ENCODE measurements at places on chromosomes 2 and 18.

- DNase-seq = no peak
These were observed 64.1 kb upstream of the LCLAT1 start for GRCh38 chr2:30382995-30383394.

DNA sequence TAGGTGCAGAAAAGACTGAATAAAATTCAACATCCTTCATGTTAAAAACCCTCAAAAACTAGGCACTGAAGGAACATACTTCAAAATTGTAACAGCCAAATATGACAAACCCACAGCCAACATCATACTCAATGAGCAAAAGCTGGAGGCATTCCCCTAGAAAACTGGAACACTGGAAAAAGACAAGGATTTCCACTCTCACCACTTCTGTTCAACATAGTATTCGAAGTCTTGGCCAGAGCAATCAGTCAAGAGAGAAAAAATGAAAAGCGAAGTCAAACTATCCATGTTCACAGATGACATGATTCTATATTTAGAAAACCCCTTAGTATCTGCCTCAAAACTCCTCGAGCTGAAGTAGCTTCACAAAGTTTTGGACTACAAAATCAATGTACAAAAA is 282.3 kb downstream of the PID1 start:
- no peak for DNase-seq

- no peak for DNase-seq
These were observed 1.6 kb upstream of the MAP2 start for GRCh38 chr2:209422191-209422754.

DNA sequence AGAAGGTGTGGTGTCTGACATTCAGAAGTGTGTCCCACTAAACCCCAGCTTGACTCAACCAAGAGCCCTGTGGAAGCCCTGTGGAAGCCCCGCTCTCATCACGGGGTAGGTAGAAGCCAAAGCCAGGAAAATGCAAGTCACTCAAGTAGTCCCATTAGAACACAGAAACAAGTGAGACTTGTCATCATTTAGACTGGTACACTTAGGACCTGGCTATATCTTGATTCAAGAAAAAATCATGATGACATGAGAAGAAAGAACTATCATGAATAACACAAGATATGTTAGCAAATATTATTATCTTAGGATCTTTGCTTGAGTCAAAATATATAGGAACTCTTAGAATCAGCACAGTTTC is 28.2 kb upstream of the SULT1C4 start:
- no peak for DNase-seq

DNA sequence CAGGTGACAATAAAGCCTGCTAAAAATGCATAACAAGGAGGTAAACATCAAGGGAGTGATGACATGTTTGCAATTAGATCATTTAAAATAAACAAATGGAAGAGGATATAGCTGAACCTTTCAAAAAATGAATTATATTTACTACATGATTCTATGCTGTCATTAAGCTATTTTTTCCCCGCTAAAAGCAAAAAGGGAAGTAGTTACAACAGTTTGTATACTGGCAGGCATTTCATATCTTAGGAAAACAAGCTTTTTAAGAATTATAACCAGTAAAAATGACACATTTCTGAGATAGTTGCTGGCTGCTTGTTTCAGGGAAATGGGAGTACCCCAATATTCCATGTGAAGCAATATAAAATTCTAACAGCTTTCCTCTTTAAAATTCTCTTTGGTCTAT is 89.1 kb upstream of the ITGB6 start:
- no peak for DNase-seq

DNA sequence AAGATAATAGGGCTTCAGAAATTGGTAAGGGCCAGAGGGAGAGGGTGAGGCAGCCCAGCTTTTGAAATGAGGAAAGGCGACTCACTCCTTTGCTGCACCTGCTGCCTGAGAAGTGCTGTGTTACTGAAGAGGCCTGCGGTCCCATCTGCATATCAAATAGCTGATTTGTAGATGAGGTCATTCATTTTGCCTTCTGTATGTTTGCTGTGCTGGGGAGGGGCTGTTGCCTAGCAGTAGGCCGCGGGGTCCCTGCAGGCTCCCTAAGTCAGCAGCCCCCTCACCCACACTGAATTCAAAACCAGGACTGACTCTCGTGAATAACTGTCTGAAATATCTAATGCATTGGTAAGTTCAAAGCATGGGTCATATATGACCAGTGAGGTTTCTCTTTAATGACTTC is 377.2 kb downstream of the SOX11 start:
- DNase-seq = no peak

- DNase-seq = no peak
These were observed 3.1 kb upstream of the SP5 start for GRCh38 chr2:170711774-170712652.

DNA sequence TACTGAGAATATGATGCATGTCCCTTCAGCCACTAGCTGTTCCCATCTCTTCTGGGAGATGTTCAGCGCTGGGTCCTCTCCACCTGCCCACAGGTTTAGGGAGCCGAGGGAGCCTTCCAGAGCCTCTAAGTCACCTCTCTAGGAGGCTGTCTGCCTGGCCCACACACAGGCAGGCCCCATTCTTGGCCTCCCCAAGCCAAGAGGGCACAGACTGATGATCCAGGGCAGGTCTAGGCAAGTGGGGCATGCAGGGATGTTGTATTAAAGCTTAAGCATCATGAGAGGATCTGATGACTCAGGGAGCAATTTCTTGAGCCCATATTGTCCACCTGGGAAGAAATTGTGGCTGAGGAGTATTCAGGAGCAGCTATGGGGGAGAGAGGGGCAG is 19.9 kb downstream of the TMSB10 start:
- no peak for DNase-seq

DNA sequence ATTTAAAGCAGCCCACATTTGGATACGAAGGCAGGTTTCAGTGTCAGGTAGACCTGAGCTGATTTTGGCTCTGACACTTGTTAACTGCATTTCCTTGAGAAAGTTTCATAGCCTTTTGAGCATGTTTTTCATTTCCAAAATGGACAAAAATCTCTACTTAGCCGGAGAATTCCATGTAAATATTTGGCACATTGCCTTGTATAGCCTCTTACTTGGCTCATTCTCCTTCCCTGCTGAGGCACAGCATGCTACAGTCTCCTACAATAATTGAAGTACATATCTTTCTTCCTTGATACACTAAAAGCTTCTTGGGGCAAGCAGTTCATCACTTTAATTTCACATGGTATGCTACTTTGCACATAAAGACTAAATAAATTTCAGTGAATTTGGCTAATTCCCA is 772.2 kb upstream of the CHAC2 start:
- DNase-seq = no peak

- DNase-seq = no peak
These were observed 4.5 kb upstream of the GPR55 start for GRCh38 chr2:230929381-230930148.
